Stimulated activated CD4-positive, alpha-beta T cell treated with anti-CD3 and anti-CD28 coated beads, Interleukin-4, amount 100 ng/mL, for 1 hour (primary cell): ENCODE measurements at places on chromosomes 7 and 10.

DNA sequence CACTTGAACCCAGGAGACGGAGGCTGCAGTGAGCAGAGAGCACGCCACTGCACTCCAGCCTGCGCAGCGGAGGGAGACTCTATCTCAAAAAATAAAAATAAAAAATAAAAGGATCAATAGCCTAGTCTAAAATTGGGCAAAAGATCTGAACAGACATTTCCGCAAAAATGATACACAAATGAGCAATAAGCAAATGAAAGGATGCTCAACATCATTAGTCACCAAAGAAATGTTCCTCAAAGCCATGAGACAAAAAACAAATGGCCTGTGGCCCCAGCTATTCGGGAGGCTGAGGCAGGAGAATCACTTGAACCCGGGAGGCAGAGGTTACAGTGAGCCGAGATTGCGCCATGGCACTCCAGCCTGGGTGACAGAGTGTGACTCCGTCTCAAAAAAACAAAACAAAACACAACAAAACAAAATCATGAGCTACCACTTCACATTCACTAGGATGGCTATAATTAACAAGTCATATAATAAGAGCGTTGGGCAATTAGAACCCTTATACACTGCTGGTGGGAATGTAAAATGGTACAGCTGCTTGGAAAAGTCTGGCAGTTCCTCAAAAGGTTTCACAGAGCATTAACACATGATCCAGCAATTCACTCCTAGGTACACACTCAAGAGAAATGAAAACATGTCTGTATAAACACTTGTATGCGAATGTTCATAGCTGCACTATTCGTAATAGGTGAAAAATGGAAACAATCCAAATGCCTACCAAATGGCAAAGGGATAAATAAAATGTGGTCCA is 3.1 kb downstream of the DAGLB start:
- DNase-seq = no peak

DNA sequence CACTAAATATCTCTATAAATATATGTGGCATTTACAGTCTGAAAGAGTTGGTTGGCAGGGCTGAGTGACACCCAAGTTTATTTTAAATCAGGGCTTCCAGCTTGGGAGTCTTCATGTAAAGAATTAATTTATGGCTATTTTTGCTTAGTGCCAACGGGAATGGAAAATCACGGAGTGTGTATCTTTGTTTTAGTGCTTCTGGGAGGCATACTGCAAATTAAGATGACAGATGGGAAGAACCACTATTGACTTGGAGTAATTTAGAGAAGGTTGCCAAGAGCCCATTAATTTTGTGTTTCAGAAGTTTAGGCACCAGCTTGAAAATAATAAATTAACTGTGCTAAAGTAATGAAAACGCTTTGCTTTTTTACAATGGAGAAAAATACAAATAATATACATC is 135.2 kb downstream of the GPR37 start:
- no peak for DNase-seq

DNA sequence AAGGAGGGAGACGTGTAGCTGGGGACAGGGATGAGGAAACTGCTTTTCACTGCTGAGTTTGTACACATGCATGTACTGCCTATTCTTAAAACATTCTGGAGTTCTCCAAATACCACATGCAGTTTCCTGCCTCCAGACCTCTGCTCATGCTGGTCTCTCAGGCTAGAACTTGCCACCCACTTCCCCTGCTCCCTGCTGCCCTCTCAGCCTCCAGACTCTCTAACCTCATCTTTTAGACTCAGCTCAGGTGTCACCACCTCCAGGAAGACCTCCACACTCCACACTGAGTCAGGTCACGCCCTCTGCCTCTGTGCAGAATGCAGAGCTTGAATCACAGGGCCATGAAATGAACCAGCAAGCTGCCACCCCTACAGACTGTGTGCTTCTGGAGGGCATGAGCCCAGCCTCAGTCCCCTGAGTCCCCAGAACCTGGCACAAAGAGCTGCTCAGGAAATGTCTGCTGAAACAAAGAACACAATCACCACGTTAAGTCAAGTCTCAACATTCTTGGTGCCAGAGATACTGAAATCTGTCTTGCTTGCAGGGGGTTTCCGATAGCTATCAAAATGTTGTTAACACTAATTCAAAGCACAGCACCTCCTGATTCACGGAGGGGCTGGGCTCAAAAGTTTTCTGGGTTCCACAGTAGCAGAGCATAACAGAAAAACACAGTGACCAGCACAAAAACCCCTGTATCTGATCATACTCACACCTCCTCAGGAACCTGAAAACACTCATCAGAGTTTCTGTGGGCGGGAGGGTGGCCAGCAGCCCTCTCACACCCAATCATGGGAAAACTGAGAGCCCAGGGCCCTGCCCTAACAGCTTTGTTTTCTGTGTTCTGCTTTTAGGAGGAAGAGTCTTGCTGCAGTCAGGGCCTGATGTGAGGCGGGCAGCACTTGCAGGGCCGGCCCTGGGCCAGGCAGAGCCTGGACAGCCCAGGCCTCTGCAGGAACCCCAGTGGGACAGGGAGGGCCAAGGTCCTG is 21.1 kb downstream of the FAM53B start:
- DNase-seq = peak; percentile 53

DNA sequence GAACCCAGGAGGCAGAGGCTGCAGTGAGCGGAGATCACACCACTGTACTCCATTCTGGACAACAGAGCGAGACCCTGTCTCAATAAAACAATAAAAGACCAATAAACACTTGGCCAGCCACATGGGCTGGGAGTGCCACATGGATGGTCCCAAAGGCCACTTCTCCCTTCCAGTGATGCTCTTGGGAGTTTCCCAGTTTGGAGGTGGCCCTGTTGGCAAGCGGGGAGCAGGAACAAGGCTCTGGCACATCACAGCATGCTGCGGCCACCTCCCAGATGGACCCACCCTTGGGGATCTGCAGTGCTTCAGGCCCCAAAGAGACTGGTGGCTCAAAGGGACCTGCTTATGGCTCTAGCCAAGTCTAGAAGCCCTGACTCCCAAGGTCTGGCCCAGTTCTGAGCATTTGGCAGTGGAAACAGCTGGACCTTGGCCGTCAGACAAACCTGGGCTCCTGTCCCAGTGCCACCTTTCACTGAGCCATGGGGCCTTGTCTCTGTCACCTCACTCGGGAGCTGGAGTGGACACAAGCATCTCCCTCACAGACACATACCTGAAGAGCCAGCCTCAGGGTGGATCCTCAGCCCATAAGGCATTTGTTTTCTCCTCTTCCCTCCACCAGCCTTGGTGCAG is 91.7 kb downstream of the COL13A1 start:
- no peak for DNase-seq

- no peak for DNase-seq
Observed at GRCh38 chr10:35203745-35204144, 77.1 kb downstream of the CREM start.

GRCh38 chr7:37038706-37039105 is 314.4 kb upstream of the AOAH start:
- no peak for DNase-seq

DNA sequence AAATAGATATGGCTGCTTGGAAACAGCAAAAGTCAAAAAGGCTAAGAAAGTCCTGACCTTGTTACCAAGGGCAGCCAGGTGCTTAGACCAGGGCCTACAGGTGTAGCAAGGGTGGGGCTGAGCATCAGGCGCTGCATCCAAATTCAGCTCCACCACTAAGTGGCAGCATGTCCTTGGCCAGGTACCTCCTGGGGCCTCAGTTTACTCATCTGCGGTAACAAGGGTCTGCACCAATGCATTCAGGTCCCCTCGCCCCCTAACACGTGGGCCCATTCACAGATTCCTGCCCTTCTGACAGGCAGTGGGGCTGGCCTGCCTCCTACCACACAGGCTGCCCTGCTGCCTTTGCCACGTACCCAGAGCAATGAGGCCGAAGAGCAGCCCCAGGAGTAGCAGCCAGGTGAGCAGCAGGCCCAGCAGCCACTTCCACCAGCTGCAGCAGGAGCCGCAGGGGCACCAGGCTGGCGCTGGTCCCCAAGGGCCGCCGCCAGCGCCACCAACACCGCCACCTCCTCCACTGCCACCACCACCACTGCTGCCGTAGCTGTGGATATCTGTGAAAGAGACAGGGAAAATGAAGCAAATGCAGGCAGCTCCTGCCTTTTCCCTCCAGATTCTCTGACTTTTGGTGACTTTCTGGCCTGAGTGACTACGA is 28.9 kb downstream of the COL17A1 start:
- DNase-seq = no peak

- no peak for DNase-seq
Observed at GRCh38 chr7:101519324-101520023, 109.6 kb downstream of the MYL10 start.

DNA sequence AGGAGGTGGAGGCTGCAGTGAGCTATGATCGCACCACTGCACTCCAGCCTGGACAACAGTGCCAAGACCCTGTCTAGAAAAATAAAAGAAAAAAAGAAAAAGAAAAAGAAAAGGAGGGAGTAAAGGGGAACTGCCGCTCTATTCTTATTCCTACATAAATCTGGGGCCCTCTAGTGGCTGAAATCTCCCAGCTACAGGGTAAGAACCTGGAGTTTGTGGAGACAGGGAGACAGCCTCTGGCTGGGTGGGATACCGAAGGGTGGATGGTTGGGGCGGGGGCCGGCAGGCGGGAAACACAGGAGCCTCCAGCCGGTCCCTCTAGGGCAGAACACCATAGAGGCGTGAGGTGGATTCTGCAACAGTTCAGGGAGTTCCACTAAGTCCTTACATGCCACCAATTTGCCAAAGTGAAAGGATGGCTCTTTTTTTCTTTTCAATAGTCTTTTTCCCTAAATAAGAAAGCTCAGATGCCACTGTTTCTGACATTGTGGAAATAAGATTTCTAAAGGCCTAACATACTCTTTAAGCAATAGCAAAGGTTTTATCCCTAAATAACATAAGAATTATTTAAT is 117.3 kb downstream of the SVIL start:
- no peak for DNase-seq

DNA sequence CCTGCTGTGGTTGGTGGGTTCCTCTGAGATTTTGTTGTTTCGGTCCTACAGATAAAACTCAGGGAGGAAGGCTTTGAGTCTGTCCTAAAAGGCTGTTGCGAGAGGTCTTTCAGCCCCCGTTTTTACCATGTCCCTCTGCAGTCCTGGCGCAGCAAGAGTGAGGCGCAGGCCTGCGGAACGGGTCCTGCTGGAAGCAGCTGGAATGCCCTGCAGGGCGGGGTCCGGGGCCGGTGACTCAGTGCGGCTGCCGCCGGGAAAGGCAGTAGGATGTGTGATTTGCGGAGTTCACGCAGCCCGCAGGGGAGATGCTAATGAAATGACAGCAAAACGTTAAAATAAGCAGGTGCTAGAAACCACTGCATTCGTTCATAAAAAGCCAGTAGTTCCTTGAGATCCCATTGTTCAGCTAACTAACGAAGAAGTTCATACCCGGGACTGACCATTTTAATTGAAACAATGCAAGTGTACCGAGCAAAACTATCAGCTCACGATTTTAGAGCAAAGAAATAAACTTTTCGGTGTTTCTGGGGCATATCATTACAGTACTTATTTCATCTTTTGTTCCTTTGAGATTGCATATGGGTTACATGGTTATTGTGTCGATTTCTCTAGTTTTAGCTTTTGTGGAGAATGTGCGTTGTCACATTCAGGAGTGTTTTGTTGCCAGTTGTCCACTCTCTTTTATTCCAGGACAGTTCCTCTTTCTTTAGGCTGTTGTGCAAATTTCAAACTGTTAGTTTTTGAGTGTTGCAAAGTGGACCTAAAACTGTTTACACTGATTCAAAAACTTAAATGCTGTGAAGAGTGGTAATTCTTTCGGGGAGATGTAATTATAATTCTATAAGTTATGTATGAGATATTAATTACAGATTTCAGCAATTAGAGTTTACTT is 783 bp downstream of the ANLN start:
- peak; percentile 42 for DNase-seq

DNA sequence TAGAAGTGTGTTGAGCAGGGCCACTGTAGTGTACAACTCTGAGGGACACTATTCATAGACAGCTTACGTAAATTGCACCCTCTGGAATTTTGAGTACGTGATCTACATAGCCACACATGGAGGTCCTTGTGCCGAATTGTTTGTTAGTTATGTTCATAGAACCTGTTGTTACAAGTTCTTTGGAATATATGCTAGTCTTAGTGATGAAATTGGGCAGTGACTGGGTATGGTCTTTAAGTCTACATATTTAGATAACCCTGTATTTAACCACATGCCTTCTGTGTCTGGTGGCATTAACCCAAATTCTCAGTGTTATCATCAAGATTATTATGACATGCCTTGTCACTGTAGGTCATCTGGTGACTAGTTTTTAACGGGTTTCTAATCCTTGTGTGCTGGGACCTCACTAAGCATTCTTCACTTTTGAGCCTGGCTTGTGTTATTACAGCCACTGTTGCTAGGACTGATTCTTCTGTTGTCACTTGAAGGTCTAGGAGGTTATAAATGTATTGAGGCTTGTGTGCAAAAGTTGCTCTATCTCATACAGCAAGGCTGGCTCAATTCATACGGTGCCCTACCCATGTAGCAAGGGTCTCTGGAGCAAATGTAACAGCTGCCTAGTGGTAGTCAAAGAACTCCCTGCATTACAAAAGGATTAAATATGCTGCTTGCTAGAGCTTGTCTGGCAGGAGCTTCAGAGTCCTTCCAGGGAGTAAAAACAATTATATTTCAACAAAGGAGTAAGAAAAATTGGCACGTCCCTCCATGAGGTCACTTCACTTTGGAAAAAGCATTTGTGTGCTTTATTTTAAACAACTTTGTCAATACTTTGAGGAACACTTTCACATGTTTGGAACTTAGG is 65.4 kb downstream of the CDK14 start:
- DNase-seq = no peak

- DNase-seq = no peak
Observed at GRCh38 chr7:139694389-139694676, 83.5 kb downstream of the HIPK2 start.

- no peak for DNase-seq
Observed at GRCh38 chr7:33887266-33887975, 17.9 kb upstream of the BMPER start.

GRCh38 chr10:132248455-132249225 is 59.1 kb downstream of the STK32C start:
- peak; percentile 76 for DNase-seq

DNA sequence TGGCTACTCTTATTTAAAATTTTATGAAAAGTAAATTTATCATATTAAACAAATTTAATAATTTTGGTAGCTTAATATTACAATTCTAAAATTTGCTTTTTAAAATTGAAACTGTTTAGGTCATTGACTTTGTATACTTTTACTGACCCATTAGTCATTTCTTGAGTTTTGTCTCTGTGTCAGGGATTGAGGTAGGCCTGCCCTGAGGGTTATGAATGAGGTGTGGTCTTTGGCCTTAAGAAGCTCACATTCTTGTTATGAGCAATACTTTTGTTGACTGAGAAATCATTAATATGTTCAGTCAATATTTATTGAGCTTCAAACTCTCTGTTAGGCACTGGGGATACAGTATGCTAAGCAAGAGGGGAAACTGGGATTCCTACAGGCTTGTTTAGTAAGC is 47.0 kb upstream of the RPA3 start:
- DNase-seq = no peak

- DNase-seq = no peak
Observed at GRCh38 chr10:8504499-8504898, 450.0 kb downstream of the GATA3 start.
